ENCODE measurements at places on chromosomes 16 and 17. TPM values are rescaled to one million over a fixed set of nuclear protein-coding genes. Genes with fewer than 3 reads are reported as not detected.

- H3K4me1 ChIP-seq: no peaks in the 10 kb centered on the region
- DNase-seq: no peak
- no peak overlapping the region for H3K27ac ChIP-seq
- no peak overlapping the region for H3K4me3 ChIP-seq
- H3K36me3 ChIP-seq: peaks cover 10% of the 10 kb centered on the region
Measured at GRCh38 chr17:77027271-77027889, 113.4 kb upstream of the SEC14L1 start.

GRCh38 chr16:65681406-65681805, 559.5 kb upstream of the CDH11 start:
- peaks cover 5% of the 10 kb centered on the region for H3K4me1 ChIP-seq
- no peak overlapping the region for H3K27ac ChIP-seq
- DNase-seq: no peak

DNA sequence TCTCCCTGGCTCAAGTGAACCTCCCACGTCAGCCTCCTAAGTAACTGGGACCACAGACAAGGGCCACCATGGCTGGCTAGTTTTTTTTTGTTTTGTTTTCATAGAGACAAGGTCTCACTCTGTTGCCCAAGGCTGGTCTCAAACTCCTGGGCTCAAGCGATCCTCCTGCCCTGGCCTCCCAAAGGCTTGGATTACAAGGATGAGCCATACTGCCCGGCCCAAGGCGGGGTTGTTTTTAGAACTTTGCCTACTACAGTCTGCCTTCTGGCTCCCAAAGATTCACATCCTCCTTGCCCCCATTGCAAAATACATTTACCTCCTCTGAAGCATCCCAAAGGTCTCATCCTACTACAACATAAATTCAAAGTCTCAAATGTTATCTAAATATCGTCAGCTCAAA, 49.5 kb upstream of the PHOSPHO1 start:
- no peak overlapping the region for H3K27ac ChIP-seq
- peaks cover 11% of the 10 kb centered on the region for H3K27me3 ChIP-seq
- H3K36me3 ChIP-seq: no peaks in the 10 kb centered on the region
- H3K4me3 ChIP-seq: no peak overlapping the region

GRCh38 chr16:1338855-1339675, 5.6 kb downstream of the BAIAP3 start:
- no peaks in the 10 kb centered on the region for H3K36me3 ChIP-seq
- peaks cover 17% of the 10 kb centered on the region for H3K27me3 ChIP-seq
- H3K4me3 ChIP-seq: no peak overlapping the region
- H3K27ac ChIP-seq: no peak overlapping the region
- DNase-seq: no peak

- H3K27ac ChIP-seq: no peak overlapping the region
- H3K27me3 ChIP-seq: peaks cover 12% of the 10 kb centered on the region
- no peak overlapping the region for H3K4me3 ChIP-seq
- DNase-seq: no peak
- no peaks in the 10 kb centered on the region for H3K4me1 ChIP-seq
- H3K36me3 ChIP-seq: no peaks in the 10 kb centered on the region
Measured at GRCh38 chr16:83970430-83970815, 2.4 kb downstream of the NECAB2 start.

Gene MAPK8IP3
- total RNA-seq: 35.3 TPM

DNA sequence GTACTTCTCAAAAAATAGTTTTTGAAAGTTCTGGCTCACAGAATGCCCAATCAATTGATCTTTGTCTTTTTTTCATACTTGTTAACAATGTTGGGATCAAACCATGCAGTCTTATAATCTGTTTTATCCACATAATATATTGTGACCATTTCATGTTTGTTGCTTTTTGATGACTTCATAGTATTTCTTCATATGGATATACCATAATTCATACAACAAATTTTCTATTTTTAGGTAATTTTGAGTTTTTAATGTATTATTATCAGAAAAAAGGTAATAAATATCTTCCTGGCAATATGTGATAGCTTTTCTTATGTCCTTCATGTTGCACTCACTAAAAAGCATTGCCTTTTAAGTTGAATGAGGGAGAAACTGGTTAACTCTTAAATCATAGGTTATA, 44.8 kb downstream of the TBC1D26 start:
- H3K4me3 ChIP-seq: no peak overlapping the region
- H3K27me3 ChIP-seq: peaks cover 8% of the 10 kb centered on the region
- H3K4me1 ChIP-seq: no peaks in the 10 kb centered on the region
- no peak for DNase-seq
- no peak overlapping the region for H3K27ac ChIP-seq
- peaks cover 14% of the 10 kb centered on the region for H3K36me3 ChIP-seq

DNA sequence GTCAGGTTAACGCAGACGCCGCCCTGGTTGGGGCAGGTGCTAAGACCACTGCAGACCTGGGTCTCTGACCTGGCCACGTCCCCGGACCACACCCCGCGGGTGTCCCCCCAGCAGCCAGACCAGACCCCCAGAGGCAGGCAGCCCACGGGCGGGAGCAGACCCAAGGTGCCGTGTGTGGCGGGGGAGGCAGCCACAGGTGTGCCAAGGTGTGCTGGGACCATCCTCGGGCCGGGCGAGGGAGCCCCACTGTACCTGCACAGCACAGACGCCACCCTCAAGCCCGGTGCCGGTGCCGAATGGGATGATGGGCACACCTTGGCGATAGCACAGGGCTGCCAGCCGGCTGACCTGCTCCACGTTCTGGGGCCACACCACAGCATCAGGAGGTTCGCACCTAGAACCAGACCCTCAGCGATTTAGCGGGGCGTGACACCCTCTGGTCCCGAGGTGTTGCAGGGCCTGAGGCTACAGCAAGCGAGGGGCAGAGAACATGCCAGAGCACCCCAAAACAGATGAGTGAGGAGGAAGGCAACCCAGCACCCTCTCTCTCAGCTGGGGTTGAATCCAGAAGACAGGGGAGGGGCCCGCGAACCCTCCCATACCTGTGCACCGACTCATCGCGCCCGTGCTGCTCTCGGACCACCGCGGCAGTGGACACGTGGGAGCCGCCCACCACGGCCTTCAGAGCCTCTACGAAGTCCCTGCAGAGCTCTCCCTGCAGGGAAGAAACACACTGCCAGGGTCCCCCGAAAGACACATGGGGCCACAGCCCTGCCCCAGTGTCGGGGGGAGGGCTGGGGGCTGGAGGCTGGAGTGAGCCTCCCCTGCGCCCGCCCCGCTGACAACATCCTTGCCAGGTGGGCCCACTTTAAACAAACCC, 1.4 kb downstream of the LDHD start:
- H3K27ac ChIP-seq: no peak overlapping the region
- peaks cover 6% of the 10 kb centered on the region for H3K27me3 ChIP-seq
- DNase-seq: no peak
- H3K4me1 ChIP-seq: peaks cover 20% of the 10 kb centered on the region
- H3K36me3 ChIP-seq: no peaks in the 10 kb centered on the region
- no peak overlapping the region for H3K4me3 ChIP-seq

- H3K27me3 ChIP-seq: no peaks in the 10 kb centered on the region
- H3K27ac ChIP-seq: peak within 1 kb of the TSS; percentile 77
- DNase-seq: no peak
- peak within 1 kb of the TSS; percentile 90 for H3K4me3 ChIP-seq
Measured at GRCh38 chr17:82051776-82052637, at the start of the genes GPS1 and RFNG. Gene GPS1, plus strand, starts transcription at chr17:82051898. Its CDS starts 34 bp downstream, at chr17:82051932. Gene RFNG, minus strand, starts transcription at chr17:82051811. Its CDS starts 45 bp downstream, at chr17:82051766.

GRCh38 chr17:28682655-28683054, 20.6 kb downstream of the SUPT6H start:
- H3K27ac ChIP-seq: no peak overlapping the region
- H3K27me3 ChIP-seq: peaks cover 2% of the 10 kb centered on the region
- DNase-seq: no peak

GRCh38 chr17:66779237-66779606, 55.7 kb upstream of the CACNG5 start:
- DNase-seq: no peak
- peaks cover 29% of the 10 kb centered on the region for H3K36me3 ChIP-seq
- H3K27me3 ChIP-seq: peaks cover 2% of the 10 kb centered on the region
- H3K4me1 ChIP-seq: no peaks in the 10 kb centered on the region
- H3K27ac ChIP-seq: no peak overlapping the region
- H3K4me3 ChIP-seq: no peak overlapping the region

DNA sequence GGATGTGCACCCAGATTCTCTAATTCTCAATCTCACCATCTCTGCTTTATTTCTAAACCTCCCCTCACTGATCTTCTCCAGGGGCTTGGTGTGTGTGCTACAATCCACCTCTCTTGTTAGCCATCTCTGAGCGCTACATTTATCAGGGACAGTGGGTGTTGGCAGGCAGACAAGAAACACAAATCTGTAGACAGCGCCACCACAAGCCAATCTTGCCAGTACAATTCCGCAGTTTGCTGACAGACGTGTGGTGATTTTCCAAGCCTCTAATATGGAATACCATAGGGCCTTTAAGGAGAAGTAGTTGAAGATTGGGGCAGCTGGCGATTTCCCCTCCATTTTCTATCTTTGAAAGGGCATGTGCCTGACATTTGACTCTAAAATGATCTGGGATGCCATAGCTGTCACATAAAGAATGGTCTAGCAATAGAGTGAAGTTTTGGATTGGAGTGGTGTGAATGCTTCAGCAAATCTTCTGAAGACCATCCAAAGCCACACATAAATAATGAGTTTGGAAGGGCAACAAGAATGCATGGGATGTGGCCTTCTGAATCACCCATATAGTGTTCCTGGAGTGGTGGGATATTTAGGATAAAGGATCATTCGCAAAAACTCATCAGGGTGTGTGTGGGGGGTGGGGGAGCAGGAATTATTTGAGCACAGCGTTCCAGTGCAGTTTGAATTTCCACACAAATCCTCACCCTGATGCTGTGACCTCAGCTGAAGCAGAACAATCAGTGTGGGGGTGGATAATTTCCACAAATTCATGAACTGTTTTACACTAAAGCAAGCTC, 12.0 kb upstream of the ANKFN1 start:
- H3K4me1 ChIP-seq: peaks cover 57% of the 10 kb centered on the region
- peaks cover 2% of the 10 kb centered on the region for H3K27me3 ChIP-seq
- H3K36me3 ChIP-seq: 0 out of 2 replicates have a peak, but pooled peaks cover 3% of the 10 kb centered on the region
- DNase-seq: peak; percentile 13
- no peak overlapping the region for H3K4me3 ChIP-seq
- peak overlapping the region; percentile 68 for H3K27ac ChIP-seq

Gene FMNL1
- total RNA-seq: 1.3 TPM

GRCh38 chr16:52411011-52411410, 135.9 kb downstream of the TOX3 start:
- H3K4me1 ChIP-seq: no peaks in the 10 kb centered on the region
- no peak overlapping the region for H3K4me3 ChIP-seq
- H3K27me3 ChIP-seq: no peaks in the 10 kb centered on the region
- H3K36me3 ChIP-seq: no peaks in the 10 kb centered on the region

Gene CCNF
- 19.8 TPM for total RNA-seq

DNA sequence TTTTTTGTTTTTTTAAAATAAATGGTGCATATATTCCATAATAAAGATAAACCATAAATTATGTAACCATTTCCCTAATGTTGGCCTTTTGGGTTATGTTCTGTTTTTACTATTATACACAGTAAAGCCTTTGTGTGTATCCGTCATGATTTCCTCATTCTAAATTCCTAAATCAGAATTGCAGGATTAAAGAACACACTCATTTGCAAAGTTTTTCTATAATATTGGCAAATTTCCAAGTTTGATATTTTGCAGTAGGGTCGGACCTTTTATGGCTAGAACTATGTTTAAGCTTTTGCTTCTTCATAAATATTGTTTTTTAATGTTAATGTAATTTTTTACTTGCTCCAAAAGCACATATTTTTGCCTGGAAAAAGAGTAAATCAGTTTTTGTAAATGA, 16.6 kb downstream of the GOSR1 start:
- peaks cover 64% of the 10 kb centered on the region for H3K36me3 ChIP-seq
- no peak for DNase-seq
- no peak overlapping the region for H3K4me3 ChIP-seq
- no peak overlapping the region for H3K27ac ChIP-seq
- H3K27me3 ChIP-seq: peaks cover 1% of the 10 kb centered on the region
- no peaks in the 10 kb centered on the region for H3K4me1 ChIP-seq

GRCh38 chr17:28902819-28903545, at the start of gene DHRS13:
Gene DHRS13, minus strand, starts transcription at chr17:28903079. Its CDS starts 135 bp downstream, at chr17:28902944.
- H3K27me3 ChIP-seq: peaks cover 10% of the 10 kb centered on the region
- H3K27ac ChIP-seq: peak within 1 kb of the TSS; percentile 16
- peak within 1 kb of the TSS; percentile 88 for H3K4me3 ChIP-seq
- H3K36me3 ChIP-seq: peaks cover 6% of the 10 kb centered on the region
- peaks cover 21% of the 10 kb centered on the region for H3K4me1 ChIP-seq

Gene CA7
- total RNA-seq: not detected

Gene ZG16
- total RNA-seq: not detected

- H3K27ac ChIP-seq: no peak overlapping the region
- H3K4me3 ChIP-seq: no peak overlapping the region
- no peaks in the 10 kb centered on the region for H3K36me3 ChIP-seq
- no peaks in the 10 kb centered on the region for H3K27me3 ChIP-seq
- no peaks in the 10 kb centered on the region for H3K4me1 ChIP-seq
Measured at GRCh38 chr17:54544249-54544648, 356.4 kb upstream of the TOM1L1 start.

Gene KARS1
- 138 TPM for total RNA-seq

DNA sequence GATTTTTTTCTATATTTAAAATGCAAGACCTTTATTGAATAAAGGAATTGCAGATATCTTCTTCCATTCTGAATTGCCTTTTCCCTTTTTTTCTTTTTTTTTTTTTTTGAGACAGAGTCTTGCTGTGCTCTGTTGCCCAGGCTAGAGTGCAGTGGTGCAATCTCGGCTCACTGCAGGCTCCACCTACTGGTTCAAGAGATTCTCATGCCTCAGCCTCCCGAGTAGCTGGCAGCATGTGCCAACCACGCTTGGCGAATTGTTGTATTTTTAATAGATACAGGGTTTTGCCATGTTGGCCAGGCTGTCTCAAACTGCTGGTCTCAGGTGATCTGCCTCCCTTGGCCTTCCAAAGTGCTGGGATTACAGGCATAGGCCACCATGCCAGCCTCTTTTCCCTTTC, 151.5 kb downstream of the CEP112 start:
- no peaks in the 10 kb centered on the region for H3K36me3 ChIP-seq
- H3K4me1 ChIP-seq: no peaks in the 10 kb centered on the region
- H3K27me3 ChIP-seq: no peaks in the 10 kb centered on the region
- H3K27ac ChIP-seq: no peak overlapping the region
- no peak for DNase-seq

Gene DNAH17
- not detected for total RNA-seq

DNA sequence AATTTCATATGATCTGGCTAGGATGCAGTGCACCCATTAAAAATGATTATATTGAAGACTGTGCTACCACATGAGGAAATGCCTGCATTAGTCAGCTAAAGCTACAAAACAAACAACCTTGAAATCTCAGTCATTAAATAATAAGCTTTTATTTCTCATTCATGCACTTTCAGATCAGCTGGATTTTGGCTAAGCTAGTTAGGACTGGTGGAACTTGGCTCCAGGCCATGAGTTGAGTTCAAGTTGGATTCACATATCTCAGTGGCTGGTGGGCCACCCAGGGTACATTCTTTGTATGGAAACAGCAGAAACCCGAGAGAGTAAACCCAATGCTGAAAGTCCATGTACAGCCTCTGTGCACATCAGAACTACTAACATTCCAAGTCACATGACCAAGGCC, 6.4 kb upstream of the SLFN12L start:
- peak; percentile 35 for DNase-seq
- H3K36me3 ChIP-seq: no peaks in the 10 kb centered on the region
- H3K27ac ChIP-seq: no peak overlapping the region
- H3K27me3 ChIP-seq: peaks cover 14% of the 10 kb centered on the region
- H3K4me1 ChIP-seq: peaks cover 36% of the 10 kb centered on the region
- H3K4me3 ChIP-seq: no peak overlapping the region

- no peaks in the 10 kb centered on the region for H3K36me3 ChIP-seq
- no peak overlapping the region for H3K27ac ChIP-seq
- H3K4me1 ChIP-seq: no peaks in the 10 kb centered on the region
- no peak overlapping the region for H3K4me3 ChIP-seq
- H3K27me3 ChIP-seq: peaks cover 15% of the 10 kb centered on the region
- DNase-seq: peak; percentile 9
Measured at GRCh38 chr17:48262982-48263730, 155.6 kb downstream of the SNX11 start.

Gene SLFN11
- 38.3 TPM for total RNA-seq

- peak overlapping the region; percentile 64 for H3K27ac ChIP-seq
- H3K36me3 ChIP-seq: peaks cover 5% of the 10 kb centered on the region
- DNase-seq: peak; percentile 42
- peaks cover 30% of the 10 kb centered on the region for H3K4me1 ChIP-seq
- peaks cover 4% of the 10 kb centered on the region for H3K27me3 ChIP-seq
Measured at GRCh38 chr17:40219594-40220338, 662 bp downstream of the WIPF2 start.
